ENCODE measurements at places on chromosomes 5 and 9.
A peak's percentile ranks its signal among the peaks of the same experiment; 100 is the strongest.

- DNase-seq, result no peak
These were observed 975.9 kb downstream of the MAT2B start for GRCh38 chr5:164481270-164481669.

GRCh38 chr9:137445275-137445807, 4.2 kb upstream of the ENTPD8 start:
- peak; percentile 33 for DNase-seq

GRCh38 chr9:30609713-30610112, 1774.7 kb upstream of the ACO1 start:
- peak; percentile 39 for DNase-seq

- peak; percentile 78 for DNase-seq
These were observed 9.9 kb downstream of the SH3RF2 start for GRCh38 chr5:145946112-145946861.

- DNase-seq, result no peak
These were observed 10.9 kb downstream of the MGAT1 start for GRCh38 chr5:180791611-180792213.

DNA sequence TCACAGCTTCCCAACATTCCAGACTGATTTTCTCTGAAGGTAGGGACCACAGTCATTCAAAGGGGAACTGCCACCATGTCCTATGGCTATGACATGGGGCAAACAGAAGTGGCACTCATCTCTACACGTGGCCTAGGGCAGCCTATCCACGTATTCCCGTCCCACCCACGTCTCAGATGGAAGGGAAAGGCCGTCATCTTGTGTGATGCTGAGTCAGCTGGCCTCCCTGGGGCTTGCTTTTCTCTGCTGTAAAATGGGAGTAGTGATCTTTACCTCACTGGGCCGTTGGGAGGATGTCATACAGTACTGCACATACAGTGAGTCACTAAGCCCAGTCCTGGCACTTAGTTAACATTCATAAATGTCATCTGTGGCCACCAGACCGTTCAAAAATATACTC, 72.3 kb downstream of the RAPGEF1 start:
- DNase-seq, result no peak

- no peak for DNase-seq
These were observed 68.3 kb downstream of the TBCA start for GRCh38 chr5:77707791-77708190.

GRCh38 chr5:105101577-105101976, 1539.0 kb upstream of the NUDT12 start:
- DNase-seq, result no peak

GRCh38 chr9:2018162-2018643, 3.1 kb downstream of the SMARCA2 start:
- DNase-seq, result no peak

- no peak for DNase-seq
These were observed 1.5 kb downstream of the SH3GLB2 start for GRCh38 chr9:129026442-129027223.
